Right lung (tissue), 10 donors: ENCODE measurements at places on chromosomes 1 and 21. TPM values are rescaled to one million over a fixed set of nuclear protein-coding genes. Genes with fewer than 3 reads are reported as not detected.

- DNase-seq, result no peak
Measured at GRCh38 chr1:203299169-203299568, 6.2 kb upstream of the BTG2 start.

DNA sequence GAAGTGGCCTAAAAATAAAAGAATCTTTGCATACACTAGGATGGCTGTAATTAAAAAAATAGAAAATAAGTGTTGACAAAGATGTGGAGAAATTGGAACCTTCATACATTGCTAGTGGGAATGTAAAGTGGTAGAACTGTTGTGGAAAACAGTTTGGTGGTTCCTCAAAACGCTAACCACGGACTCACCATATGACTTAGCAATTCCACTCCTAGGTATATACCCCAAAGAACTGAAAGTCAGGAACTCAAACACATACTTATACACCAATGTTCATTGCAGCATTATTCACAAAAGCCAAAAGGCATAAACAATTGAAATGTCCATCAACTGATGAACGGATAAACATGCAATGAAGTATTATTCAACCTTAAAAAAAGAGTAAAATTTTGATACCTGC, 10.8 kb upstream of the HMGCL start:
- no peak for DNase-seq

DNA sequence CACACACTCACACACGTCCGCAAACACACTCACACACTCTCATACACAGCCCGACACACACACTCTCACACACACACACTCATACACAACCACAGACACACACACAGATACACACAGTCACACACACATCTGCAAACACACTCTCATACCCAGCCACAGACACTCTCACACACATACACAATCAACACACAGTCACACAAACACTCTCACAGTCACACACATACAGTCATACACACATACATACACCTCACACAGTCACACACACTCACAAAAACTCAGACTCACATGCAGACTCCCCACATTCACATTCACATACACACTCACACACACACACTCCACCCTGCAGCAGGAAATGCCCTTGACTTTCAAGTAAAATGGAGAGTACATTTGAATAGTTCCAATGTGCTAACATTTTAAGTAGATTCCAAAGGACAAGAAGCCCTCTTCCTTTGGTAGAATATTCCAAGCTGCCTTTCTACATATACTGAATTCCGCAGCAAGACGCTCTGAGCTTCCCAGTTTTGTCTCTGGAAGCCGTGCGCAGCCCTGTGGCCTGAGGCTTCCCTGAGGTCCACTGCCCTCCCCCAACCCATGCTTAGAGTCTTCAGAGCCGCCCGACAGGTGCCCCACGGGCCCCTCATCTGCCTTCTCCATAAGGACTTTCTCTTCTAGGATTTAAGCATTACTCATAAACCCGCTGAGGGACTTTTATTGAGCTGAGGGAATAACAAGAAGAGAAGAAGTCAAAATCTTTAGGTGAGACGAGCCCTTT, 9.7 kb downstream of the BATF3 start:
- DNase-seq, result no peak

AADACL4 gene
- not detected for polyA plus RNA-seq

ADAMTS5 gene
- polyA plus RNA-seq, result 4.7 TPM

DNA sequence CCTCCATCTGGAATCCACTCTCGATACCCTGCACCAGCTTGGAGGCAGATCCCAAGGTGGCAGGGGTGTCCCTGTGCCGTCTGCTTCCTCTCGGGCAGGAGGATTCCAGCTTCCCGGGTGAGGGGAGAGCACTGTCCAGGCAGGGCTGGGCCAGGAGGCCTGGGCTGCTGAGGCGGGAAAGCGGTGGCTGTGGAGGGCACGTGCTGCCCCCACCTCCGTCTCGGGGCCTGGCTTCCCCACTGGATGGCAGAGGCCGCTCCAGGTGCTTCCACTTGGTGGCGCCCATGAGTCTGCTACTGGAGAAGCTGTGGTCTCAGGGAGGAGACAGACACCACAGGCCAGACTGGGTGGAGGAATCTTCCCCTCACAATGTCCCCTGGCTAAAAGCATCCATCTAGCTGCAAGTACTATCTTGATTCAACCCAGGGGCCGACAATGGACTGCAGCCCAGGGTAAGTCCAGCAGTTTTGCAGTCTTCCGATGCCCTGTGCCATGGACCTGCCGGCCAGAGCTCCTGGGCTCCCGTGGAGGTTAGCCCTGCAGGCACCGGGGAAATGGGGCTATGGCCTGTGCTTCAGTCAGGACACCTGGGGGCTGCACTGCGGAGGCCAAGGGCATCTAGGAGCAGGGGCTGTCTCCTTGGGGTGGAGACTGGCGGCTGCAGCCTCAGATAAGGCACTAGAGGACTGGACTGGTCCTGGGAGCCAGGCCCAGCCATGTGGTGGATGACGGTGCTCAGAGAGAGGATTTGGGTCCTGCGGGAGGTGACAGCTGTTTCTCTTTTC, 41.3 kb upstream of the EIF4G3 start:
- DNase-seq, result no peak

GRCh38 chr1:114274621-114275317, 121.1 kb upstream of the SYT6 start:
- DNase-seq, result no peak

- no peak for DNase-seq
Measured at GRCh38 chr1:31930836-31931592, 7.2 kb downstream of the PTP4A2 start.

DNA sequence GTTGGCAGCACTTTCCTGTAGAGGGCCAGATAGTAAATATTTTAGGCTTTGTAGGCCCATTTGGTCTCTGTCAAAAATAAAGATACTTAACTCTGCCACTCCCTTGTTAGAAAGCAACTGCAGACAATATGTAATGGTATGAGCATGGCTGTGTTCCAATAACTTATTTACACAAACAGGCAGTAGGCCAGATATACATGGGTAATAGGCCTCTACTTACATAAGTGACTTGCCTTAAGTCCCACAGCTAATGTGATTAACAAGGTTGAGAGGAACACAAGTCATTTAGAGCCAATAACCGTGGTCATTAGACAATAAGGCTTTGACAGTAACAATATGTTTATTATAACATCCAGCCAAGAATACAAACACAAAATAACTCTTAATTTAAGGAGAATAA, 17.4 kb downstream of the CCT8 start:
- DNase-seq, result no peak
